ENCODE measurements at places on chromosomes 3 and 15.

- DNase-seq, result no peak
Observed at GRCh38 chr15:41416128-41416741, 660 bp upstream of the RTF1 start.

DNA sequence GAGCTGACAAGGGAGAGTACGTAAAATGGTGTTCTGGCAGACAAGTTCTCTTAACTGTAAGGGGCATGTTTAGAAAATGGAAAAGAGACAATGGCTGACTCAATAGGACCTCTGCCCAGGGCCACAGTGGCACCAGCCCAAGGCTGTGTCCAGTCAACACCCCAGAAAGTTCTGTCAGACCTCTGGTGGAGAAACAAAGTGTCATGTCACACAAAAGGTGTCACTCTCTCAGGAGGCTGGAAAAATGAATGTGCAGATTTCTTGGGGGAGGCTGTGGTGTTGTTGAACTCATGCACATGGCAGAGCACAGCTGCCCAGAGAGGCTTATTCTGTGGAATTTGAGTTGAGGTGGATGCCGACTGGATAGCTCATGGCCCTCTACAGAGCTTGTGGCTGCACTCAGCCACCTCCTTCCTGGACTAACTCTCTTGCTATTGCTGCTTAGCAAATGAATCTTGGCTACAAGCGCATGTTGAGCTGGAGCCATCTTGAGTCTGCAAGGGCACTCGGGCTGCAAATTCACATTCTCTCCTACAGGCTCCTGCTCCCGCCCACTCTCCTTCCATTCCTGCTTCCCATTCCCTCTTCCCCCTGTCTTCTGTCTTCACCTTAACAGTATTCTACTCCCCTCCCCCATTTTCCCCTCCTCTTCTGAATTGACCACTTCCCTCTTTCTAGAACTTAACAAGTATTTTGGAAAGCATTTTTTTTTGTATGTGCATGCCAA is 55.8 kb upstream of the SLC7A14 start:
- no peak for DNase-seq

DNA sequence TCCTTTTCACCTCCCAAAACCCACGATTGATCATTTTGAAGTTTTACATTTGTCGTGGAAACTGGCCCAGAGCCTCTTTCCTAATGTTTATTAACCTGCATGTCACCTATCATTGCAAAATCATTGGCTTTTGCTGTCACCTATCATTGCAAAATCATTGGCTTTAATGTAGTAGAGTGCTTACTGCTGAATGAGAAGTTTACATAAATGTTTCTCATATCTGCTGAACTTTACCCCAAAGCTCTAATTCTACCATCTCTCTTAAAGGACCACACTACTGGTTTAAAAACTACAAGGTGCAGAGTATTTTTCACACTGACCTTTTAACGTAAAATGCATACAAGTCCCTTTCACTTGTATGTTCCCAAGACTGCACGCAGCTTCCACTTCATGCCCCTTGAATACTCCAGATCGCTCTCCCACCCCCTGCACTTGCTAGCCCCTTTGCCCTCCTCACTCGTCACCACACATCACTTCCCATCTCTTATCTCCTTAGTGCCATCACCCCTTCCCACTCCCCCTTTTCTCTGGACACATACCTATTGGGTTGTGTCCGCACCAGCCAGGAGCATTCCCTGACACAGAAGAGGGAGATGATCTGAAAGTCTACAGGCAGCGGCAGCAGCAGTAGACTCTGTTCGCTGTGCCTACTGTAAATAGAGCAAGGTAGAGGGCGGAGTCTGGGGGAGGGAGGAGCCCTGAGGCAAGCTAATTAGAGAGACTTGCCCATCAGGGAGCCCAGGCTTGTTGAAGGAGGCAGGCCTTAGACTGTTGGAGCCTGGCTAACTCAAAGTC is 30.2 kb upstream of the ATOSA start:
- DNase-seq, result no peak

GRCh38 chr15:59282515-59283337 is 76.1 kb downstream of the LDHAL6B start:
- DNase-seq, result no peak

GRCh38 chr3:135965129-135965505 is 411 bp upstream of the PPP2R3A start:
- DNase-seq, result no peak

DNA sequence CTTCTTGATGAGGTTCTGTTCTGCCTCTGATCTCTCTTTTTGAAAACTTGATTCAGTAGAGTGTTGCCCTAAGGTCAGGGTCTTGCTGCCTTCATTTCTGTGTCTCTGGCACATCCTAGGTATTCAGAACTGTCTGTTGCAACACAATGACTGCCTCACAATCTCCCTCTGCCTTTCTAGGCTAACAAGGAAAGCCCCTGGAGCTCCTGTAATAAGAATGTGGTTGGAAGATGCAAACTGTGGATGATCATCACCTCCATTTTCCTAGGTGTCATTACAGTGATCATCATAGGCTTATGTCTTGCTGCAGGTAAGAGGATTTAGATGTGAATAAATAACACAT is 7.0 kb downstream of the C3orf52 start:
- no peak for DNase-seq

DNA sequence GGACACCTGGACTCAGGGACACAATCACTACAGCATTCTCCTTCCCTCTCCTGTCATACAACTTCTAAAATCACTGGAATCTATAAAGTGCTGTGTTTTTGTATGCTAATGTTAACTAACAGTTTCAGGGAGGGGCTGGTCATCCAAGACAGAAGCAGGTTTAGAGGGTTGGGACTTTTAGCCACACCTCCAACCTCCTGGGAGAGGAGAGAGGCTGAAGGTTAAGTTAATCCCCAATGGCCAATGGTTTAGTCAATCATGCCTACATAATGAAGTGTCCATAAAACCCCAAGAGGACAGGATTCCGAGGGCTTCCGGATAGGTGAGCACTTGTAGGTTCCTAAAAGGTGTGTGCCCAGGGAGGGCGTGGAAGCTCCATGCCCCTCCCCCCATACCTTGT is 219.3 kb upstream of the CTNNB1 start:
- no peak for DNase-seq

DNA sequence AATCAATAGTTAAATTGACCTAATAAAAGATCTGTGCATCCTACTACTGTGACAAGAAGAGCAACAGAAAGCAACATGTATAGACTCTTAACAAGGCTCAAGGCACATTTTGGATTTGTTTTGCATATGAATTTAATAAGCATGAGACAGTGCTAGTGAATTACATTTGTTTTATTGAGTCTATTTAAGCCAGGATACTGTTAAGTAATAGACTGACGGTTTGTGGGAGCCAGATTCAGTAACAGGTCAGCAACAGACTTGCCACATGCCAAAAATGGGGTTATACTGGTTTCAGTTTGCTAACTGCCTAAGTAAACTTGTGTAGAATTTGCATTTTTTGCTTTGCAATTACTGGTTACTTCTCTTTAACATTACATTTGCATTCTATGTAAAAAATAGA is 54.0 kb downstream of the MBNL1 start:
- no peak for DNase-seq

DNA sequence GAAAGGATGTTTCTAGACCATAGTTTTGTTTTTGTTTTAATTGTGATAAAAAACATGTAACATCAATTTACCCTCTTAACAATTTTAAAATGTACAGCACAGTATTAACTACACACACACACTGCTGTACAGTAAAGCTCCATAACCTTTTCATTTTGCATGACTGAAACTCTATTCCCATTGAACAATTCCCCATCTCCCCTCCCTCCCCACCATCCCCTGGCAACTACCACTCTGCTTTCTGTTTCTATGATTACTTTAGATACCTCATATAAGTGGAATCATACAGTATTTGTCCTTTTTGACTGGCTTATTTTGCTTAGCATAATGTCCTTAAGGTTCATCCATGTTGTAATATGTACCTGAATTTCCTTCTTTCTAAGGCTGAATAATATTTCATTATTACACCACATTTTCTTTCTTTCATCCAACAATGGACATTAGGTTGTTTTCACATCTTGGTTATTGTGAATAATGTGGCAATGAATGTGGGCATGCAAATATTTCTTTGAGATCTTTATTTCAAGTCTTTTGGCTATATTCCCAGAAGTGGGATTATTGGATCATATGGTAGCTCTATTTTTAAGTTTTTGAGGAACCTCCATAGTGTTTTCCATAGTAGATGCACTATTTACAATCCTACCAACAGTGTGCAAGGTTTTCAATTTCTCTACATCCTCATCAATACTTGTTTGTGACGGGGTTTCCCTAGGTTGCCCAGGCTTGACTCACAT is 10.7 kb downstream of the CHST14 start:
- no peak for DNase-seq

DNA sequence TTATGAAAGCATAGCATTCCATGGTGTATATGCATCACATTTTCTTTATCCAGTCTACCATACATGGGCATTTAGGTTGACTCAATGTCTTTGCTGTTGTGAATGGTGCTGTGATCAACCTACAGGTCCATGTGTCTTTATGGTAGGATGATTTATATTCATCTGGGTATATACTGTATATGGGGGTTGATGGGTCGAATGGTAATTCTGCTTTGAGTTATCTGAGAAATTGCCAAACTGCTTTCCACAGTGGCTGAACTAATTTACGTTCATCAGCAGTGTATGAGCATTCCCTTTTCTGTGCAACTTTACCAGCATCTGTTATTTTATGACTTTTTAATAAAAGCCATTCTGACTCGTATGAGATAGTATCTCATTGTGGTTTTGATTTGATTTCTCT is 662.4 kb upstream of the BCHE start:
- DNase-seq, result no peak

GRCh38 chr3:60728006-60728405 is 523.2 kb downstream of the FHIT start:
- DNase-seq, result no peak

DNA sequence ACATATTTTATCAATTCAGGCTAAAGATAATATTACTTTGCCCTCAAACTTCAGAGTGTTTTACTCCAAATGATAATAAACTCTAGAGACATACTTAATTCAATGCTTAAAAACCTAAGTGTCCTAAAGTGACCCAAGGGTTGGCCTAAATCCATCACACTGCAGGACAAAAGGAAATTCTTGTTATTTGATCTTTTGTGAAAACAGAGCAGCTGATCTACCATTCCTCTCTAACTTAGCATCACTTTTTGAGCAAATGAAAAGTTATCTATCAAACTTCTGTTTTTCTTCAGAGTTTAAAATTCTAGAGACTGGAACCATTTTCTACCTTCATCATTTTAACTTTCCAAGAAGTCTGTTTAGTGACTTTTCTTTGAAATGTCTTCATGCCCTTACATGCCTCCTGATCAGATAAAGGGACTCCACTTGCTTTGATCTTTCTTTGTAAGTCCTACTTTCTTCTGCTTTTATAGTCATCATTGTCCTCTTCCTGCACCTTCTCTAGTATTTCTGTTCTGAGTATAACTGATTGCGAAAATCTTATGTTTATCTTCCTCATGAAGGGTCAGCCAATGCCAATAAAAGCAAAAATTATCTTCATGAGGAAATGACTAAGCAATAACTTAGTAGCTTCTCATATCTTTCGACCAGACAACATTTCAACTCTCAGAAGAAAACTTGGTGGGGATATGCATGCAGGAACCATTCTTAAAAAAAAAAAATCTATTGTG is 378.7 kb upstream of the TGFBR2 start:
- DNase-seq, result no peak

DNA sequence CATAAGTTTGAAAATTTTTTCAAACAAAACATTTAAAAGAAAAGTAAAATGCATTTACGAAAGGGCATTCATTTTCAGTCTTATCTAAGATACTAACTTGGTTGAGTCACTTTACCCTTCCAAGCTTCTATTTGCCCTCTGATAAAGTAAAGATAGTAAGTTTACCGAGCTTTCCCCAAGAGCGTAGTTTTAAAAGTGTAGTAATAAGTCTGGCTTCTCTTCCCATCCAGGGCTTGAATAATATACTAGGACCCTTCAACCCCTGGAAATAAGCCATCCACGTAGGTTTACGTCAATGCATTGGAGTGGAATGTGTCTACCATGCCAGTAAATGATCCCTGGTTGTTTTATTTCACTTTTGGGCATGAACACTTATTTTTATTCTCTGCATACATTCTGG is 608.3 kb downstream of the NTRK3 start:
- no peak for DNase-seq

DNA sequence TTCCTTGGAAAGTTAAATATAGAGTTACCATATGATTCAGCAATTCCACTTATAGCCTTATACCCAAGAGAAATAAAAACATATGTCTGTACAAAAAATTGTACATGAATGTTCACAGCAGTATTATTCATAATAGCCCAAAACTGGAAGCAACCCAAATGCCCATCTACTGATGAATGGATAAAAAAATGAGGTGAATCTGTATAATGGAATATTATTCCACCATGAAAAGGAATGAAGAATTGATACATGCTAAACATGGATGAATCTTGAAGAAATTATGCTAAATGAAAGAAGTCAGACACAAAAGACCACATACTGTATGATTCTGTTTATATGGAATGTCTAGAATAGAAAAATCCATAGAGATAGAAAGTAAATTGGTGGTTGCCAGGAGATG is 61.4 kb downstream of the TTC23 start:
- no peak for DNase-seq

GRCh38 chr3:119206611-119207511 is 33.5 kb downstream of the UPK1B start:
- no peak for DNase-seq

GRCh38 chr3:149000206-149000745 is 8.9 kb downstream of the GYG1 start:
- DNase-seq, result no peak

GRCh38 chr3:8663177-8664061 is 18.8 kb upstream of the SSUH2 start:
- DNase-seq, result no peak

GRCh38 chr3:156093964-156094363 is 26.4 kb upstream of the KCNAB1 start:
- no peak for DNase-seq

DNA sequence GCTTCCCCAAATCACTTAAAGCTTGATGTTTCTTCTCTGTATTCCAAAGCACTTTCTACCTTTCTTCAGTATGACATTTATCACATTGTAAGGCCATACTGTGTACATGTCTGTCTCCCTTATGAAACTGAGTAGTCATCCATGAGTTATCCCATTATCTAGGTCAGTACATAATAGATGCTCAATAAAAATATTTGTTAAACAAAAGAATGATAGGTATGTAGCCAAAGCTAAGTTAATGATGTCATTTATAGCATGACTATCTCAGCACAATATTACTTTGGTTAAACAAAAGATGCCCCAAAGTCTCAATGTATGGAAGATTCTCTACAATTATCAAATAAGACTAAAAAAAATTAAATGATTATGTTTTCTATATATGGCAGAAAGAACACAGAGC is 3.1 kb upstream of the TMCO5A start:
- no peak for DNase-seq

- DNase-seq, result no peak
Observed at GRCh38 chr15:45521596-45522327, 793 bp downstream of the SLC30A4 start.

GRCh38 chr15:77167406-77167805 is 96.5 kb upstream of the TSPAN3 start:
- no peak for DNase-seq

GRCh38 chr3:189040656-189041335 is 131.0 kb upstream of the TPRG1 start:
- DNase-seq, result no peak

GRCh38 chr3:24686808-24687207 is 192.2 kb upstream of the THRB start:
- no peak for DNase-seq
